RPMI7951 (cell line): ENCODE measurements at places on chromosomes 5 and 9.

GRCh38 chr5:146467760-146468159 lies 20.6 kb downstream of the TCERG1 start:
- no peak for DNase-seq

DNA sequence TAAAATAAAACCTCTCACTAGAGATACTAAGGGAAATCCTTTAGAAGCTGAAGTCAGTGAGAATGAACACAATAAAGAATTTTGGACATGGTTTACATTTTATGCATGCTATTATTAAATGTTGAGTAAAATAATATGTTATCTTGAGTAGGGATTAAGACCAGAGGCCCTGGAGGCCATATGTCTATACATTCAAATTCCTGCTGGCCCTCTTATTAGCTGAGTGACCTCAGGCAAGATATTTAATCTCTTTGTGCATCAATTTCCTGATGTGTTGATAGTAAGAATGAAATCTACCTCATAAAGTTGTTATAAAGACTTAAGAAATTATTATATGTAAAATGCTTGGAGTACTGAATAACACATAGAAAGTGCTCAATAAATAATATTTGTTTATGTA lies 281.1 kb upstream of the KLF4 start:
- no peak for DNase-seq

GRCh38 chr5:140216478-140217074 lies 41.6 kb downstream of the CYSTM1 start:
- DNase-seq = no peak

- DNase-seq = no peak
Observed at GRCh38 chr9:6771722-6772121, 13.9 kb downstream of the KDM4C start.

DNA sequence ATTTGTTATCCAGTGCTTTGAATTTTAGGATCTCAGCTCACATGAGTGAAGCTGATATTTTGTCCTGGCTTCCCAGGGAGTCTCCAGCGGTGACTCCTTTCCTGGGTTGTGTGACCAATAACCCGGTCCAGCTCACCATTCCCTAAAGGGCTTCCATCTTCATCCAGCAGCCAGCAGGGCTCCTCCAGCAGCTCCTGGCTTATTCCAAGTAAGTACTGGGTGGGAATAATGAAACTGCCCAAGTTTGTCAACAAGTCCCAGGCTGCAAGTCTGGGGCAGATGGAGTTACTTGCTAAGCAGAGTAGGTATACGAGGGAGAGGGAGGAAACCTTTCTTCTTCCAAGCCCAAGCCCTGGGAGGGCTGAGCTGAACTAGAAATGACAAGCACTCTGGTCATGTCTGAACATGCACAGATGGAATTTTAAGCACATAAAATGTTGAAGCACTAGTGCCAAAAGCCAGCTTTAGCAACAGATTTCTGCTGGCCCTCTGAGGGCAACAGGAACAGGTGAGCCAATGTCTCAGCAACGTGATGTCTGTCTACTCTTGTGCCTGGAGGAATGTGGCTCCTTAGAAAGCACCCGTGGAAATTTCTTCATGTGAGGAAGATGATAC lies 153.7 kb upstream of the DAPK1 start:
- no peak for DNase-seq

GRCh38 chr5:43694027-43694426 lies 91.0 kb downstream of the NNT start:
- no peak for DNase-seq

DNA sequence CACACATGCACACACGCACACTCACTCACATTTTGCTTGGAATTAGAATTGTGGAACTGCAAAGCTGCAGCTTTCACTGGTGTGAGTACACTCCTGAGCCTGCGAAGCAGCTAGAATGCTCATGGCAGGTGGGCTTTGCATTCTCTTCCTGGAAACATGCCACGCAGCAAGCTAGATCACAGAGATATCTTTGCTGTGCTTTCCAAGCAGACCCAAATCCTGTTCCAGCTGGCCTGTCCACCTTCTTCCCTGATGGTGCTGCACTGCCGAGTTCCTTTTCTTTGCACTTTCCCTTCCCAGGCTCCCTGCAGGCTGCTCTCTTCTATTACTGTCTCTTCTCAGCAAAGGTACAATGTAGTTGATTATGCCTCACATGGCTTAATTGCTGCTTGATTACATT lies 92.7 kb upstream of the CKMT2 start:
- DNase-seq = no peak

DNA sequence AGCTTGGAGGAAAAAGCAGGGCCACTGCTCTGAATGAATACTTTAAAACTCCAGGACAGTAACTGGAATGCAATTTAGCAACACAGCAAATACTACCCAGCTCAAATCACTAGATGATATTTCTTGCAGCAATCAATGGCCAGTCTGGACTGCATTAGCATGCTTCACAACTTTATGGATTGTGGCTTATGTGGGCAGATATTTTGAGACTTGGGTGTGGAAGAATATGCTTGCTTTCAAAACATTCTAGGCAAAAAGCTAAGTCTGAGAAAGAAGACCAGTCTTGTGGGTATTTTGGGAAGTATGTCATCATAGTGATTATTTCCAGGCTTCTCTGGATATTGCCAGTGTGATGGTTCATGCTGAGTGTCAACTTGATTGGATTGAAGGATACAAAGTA lies 3.1 kb downstream of the RANBP3L start:
- DNase-seq = peak; percentile 44

GRCh38 chr9:133613432-133613831 lies 4.2 kb upstream of the FAM163B start:
- no peak for DNase-seq

DNA sequence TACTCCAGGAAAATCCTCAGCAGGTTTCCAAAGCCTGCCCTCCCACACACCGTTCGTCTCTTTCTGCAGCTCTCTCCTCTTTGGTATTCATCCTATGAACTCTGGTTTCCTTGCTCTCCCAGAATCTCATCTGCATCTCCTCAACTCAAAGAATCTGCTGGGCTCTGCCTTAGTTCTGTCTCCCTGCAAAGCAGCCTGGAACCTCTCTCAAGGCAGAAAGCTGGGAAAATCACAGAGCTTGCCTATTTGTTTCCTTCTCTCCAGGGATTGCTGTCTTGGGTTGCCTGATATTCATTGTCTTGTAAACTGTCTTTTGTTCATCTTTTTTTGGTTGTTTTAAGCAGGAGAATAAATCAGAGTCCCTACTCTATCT lies 5.3 kb upstream of the ERAP2 start:
- no peak for DNase-seq

DNA sequence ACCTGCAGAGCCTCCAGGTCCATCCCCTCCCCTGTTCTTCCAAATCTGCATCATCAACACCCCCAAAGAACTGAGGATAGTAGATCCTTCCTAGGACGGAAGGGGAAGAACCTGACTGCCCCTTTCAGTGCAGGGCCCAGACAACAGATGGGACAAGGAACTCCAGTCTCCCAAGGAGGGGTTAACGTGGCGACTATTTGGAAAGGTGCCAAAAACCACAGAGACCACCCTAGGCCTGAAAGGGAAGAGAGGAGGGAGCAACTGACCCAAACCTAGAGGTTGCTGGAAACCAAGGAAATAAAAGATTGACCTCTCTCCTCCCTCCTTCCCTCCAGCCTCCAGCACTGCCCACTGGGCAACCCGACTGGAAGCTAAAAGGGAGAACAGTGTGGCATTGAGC lies 59.7 kb upstream of the NEURL1B start:
- no peak for DNase-seq

DNA sequence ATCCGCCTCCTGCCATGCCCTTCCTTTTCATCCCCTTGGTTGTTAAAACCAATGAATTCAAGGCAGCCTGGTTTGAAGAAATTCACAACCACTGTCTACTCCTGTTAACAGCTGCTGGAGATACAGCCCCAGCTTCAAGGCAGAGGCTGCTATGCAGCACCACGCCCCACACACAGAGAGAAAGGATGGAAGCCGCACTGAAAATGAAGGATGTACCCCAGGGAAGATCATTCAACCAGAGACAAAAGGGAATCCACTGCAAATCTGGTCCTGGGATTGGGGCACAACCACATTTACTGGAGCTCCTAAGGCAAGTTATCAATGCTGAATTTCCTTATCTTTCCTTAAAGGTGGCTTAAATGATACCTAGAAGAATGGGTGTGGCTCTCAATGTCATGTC lies 58.7 kb downstream of the DPYSL3 start:
- DNase-seq = no peak
